ENCODE measurements at places on chromosomes 12 and 14. TPM values are rescaled to one million over a fixed set of nuclear protein-coding genes. Genes with fewer than 3 reads are reported as not detected.

- DNase-seq: peak; percentile 72
Measured at GRCh38 chr14:74737753-74738325, 24.9 kb downstream of the FCF1 start.

- DNase-seq: peak; percentile 64
Measured at GRCh38 chr14:85214471-85214870, 315.5 kb upstream of the FLRT2 start.

- DNase-seq: peak; percentile 54
Measured at GRCh38 chr14:21382886-21383847, 652 bp downstream of the SUPT16H start.

DNA sequence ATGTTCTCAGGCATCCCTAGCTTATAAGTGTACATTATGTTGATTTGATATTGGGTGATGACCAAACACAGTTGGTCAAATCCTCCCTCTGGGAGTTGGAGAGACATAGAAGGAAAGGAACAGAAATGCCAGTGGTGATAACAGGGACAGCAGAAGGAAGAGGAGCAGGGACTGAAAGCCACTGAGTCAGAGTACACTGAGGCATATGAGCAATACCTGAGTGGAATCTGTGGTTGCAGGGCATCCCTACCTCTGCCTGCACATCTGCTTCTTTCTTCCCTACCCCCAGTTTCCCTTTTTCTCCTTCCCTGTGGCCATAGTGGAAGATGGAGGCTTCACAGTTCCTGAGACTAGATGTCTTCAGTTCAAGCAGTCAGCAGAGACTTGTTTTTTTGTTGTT, 44.9 kb downstream of the BICD1 start:
- DNase-seq: no peak

Gene CD4
- not detected for total RNA-seq

DNA sequence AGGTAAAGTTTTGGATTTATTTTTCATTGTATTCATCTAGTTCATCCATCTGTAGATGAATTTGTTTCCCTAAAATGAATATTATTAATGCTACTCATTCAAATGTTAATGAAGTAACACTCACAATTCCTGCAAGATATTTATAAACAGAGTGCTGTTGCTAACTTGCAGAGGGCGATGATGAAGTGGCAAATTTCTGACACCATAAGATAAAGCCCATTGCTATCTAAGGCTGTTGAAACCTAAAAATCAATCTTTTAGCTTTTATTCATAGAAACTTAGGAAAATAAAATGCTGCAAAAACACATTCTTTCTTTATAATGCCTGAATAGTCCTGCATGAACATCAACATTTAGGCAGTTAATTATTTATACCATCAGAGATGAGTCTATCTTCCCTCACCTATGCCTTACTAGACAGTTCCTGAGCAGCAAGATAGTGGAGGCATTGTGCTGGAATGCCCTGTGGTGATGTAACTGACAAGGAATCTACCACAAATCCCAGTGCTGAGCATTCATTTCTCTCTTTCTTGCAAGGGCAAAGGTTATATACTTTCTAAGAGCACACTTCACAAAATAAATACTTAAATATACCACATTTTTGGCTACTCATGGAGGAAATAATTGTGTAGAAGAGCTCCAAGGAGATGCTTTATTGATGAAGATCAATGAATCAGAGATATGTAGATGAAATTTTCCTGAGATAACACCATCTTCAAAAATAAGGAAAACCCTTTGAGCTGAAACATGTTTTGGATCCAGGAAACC, 57.6 kb downstream of the LMNTD1 start:
- peak; percentile 87 for DNase-seq

DNA sequence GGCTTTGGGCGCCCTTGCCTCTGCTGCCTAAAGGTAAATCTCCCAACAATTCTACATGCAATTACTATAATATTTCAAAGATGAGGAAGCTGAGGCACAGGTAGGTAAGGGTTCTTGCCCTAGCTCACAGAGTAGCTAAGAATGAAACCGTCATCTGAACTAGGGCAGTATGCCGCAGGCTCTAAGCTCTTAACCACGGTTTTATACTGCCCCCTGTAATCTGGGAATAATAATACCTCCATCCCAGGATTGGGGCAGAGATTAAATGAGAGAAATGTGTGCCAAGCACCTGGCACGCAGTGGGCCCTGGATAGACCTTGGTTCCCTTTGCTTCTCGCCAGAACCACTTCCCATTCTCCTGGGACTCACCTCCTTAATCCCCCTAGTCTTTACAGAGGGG, 1.5 kb upstream of the HRK start:
- no peak for DNase-seq

Gene RIMBP2
- total RNA-seq: not detected

DNA sequence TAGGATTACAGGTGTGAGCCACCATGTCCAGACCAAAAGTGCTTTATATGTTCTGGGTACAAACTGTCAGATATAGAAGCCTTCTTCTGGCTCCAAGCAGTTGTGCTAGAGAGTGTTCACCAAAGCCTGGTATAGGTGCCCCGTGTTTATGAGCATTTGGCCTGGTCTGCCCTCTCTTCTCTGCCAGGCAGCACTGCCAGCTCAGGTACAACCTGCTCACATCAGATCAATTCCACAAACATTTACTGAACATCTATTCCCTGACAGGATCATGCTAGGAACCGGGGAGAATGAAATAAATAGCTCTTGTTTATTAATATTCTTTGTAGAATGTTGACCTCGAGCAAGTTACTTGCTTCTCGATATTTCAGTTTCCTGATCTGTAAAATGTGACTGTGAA, 20.0 kb upstream of the SOCS2 start:
- DNase-seq: no peak

DNA sequence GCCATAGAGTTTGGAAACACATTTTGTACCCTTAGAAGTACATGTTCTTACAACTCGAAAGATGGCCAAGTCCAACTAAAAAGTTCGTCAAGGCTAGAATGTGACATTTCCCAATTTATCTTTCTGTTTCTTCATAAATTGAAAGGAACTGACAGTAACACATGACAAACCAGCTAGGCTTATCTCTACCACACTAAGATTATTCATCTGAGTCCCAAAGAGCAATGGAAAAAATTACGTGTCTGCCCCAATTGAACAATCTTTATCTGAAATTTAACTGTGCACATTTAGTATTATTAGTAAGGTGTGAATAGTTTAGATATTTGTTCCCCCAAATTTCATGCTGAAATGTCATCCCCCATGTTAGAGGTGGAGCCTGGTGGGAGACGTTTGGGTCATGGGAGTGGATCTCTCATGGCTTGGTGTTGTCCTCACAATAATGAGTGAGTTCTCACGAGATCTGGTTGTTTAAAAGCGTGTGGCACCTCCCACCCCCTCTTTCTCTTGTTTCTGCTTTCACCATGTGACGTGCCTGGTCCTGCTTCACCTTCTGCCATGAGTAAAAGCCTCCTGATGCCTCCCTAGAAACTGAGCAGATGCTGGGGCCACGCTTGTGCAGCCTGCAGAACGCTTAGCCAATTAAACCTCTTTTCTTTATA, 13.3 kb downstream of the CPM start:
- no peak for DNase-seq

GRCh38 chr12:103705927-103706326, 118.9 kb downstream of the STAB2 start:
- DNase-seq: peak; percentile 61

GRCh38 chr14:44767646-44768173, 194.0 kb downstream of the KLHL28 start:
- no peak for DNase-seq

Gene PSMD9
- 162 TPM for total RNA-seq

Gene ARHGEF40
- 18.8 TPM for total RNA-seq

DNA sequence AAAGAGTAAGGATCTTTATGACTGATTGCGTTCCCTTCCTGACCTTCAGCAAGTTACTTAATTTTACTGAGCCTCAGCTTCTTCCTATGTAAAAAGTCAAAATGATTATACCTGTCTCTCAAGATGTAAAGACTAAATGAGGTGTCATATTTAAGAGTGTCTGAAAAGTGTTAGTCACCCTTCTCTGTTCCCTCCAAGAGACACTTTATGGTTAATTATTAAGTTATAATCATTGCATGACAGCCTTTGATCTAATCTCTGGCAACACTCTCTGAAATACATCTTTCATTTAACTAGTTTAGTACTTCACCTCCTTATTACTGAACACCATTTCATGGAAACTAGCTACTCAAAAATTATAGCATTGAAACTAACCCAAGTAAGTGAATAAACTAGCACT, 54.8 kb downstream of the BMAL2 start:
- no peak for DNase-seq

DNA sequence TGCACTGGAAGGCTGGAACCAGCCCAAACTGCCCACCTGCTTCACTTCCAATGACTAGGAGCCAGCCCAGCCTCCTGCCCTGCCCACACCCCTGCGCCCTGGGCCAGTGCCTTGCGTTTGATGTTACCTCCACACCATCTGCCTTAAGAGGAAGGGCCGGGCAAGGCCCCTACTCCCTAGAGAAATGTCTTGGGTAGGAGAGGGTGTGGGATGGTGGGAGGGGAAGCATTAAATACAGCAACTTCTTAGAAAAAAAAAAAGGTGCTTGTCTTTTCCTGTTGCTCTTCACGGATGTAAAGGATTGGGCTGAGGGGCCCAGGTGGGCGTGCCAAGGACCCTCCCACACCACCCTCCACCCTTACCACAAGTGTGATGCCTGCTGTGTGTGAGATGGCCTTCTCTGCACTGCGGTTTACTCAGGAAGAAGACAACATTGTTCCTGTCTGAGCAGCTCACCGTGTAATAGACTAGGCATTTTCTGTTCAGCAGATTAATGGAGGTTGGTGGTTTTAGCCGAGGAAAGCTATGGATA, 99.9 kb downstream of the NINJ2 start:
- peak; percentile 87 for DNase-seq

Gene ORAI1
- 31.8 TPM for total RNA-seq

DNA sequence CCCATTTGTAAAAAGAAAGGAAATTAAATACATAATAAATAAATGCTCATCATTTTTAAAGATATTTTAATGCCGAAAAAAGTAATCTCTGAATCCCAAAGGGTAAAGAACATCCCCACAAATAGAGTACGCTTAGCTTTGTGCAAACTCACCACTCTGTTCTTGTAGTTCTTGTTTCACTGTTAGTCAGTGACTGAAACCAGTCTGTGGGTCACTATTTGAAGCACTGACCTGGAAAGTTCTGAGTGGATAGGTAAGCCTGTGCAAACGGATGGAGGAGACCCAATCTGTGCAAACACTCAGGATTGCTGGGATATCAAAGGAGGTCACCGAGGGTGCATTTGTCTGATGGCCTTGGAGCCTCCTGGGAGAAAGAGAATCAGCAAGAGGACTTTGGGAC, 68.1 kb upstream of the TSPAN11 start:
- no peak for DNase-seq

Data from HT1080 (cell line).